ENCODE measurements at places on chromosomes 2 and 18.

- DNase-seq, result no peak
These were observed 40.9 kb downstream of the TCF4 start for GRCh38 chr18:55546851-55547704.

DNA sequence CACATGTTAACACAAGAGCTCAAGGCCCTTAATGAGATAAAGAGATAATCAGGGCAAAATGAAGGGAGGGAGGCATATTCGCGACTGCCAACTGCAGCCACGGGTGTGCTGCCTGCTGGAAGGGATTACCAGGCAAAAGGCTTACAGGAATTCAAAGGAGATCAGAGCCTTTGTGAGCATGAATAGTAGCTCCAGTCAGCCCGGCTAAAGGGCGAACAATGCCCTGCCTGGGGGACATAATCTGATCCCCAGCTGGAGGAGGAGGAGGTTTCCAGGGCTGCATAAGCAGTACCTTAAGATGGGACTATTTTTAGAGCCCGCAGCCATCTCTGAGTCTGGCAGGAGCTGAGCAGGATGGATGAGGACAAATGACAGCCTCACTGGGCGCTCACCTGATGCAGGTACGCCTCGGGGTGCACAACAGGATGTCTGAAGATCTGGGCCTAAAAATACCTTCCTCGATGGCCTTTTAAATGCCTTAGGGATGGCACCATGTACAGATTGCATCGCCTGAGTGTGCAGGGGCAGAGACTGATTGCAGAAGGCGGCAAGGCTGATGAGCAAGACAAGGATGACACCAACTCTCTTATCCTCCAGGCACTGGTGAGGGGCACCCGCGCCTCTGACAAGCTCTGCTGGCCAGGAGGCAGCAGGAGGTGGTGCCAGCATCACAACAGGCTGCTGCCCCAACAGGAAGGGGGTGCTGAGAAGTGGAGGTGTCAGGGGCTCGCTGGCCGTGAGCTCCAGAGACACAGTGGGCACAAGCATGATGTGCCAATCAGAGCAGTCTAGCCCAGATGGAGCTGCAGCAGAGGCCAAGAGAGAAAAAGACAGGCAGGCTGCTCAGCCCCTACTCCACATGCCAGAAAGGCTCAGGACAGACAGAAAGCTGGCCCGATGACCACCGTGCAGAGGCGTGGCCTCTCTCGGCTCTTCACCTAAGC is 111.4 kb downstream of the EIPR1 start:
- no peak for DNase-seq

GRCh38 chr2:238596571-238597551 is 170.1 kb downstream of the ASB1 start:
- peak; percentile 87 for DNase-seq

DNA sequence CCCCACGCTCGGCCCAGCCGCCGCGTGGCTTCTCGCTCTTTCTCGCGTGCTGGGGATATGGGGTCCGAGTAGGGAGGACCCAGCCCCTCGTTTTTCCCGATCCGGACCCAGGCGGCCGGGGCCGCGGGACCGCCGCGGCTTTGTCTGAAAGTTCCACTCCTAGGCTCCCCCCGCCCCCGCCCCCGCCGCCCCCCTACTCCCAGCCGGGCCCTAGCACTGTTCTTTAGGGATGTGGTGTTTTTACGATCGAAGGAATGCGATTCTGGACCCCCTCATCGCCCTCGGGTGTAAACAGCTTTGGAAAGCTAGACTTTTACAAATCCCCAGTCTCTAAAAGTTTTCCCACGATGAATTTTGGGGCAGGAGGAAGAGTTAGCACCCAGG is 819 bp downstream of the TGIF1 start:
- no peak for DNase-seq

GRCh38 chr18:23528580-23529472 is 25.5 kb downstream of the RMC1 start:
- no peak for DNase-seq

DNA sequence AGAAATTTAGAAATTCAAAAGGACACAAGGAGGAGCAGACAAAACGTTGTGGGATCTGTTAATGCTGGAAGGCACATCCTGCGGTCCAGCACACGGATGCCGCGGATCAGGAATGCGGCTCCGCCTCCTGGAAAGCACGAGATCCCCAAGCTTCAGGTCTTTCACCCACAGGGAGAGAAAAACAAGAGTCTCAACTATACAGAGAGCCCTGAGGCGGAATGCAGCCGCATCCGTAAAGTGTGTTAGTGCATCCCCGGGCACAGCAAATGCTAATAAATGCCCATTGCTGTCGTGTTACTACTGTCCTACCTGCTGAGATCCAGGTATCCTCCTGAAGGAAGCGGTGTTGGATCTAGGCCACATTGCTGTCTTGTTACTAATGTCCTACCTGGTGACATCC is 303.9 kb downstream of the EIPR1 start:
- no peak for DNase-seq

GRCh38 chr2:133942398-133942797 is 311.5 kb upstream of the MGAT5 start:
- DNase-seq, result no peak

DNA sequence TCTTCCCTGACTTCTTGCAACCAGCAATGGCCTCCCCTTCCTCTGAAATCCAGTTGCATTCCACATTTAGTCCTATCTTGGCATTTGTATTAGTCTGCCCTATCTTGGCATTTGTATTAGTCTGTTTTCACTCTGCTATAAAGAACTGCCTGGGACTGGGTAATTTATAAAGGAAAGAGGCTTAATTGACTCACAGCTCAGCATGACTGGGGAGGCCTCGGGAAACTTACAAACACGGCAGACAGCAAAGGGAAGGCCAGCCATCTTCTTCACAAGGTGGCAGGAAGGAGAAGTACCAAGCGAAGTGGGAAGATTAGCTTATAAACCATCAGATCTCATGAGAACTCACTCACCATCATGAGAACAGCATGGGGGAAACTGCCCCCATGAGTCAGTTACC is 234.5 kb upstream of the COPS8 start:
- no peak for DNase-seq

- DNase-seq, result peak; percentile 92
These were observed at the start of gene DYNC1I2 for GRCh38 chr2:171687287-171688128. DYNC1I2 (plus strand) TSS chr2:171687469; CDS start chr2:171690156, 2,687 bp downstream.

- no peak for DNase-seq
These were observed 71.8 kb downstream of the NAB1 start for GRCh38 chr2:190720691-190721090.

DNA sequence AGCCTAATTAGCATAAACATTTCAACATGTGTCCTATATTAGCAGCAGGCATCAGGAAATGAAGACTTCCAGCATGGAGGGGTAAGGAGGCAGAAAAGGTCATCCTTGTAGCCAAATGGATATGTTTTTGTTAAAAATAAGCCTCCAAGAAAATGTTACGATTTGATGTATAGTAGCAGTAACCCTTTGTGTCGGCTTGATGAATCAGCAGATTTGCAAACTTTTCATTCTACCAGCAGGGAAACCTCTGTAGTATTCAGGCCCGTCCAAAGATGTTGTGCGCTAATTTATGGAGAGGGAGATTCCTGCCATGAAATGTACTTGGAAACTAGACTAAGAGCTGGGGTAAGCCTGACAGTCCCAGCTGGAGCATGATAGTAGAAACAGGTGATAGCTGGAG is 780.8 kb upstream of the KLHL29 start:
- DNase-seq, result no peak

GRCh38 chr2:158097481-158097880 is 4.2 kb upstream of the UPP2 start:
- no peak for DNase-seq

GRCh38 chr2:88137833-88138232 is 10.0 kb upstream of the FABP1 start:
- DNase-seq, result no peak

- no peak for DNase-seq
These were observed 63.4 kb upstream of the CHRNA1 start for GRCh38 chr2:174827371-174828369.

DNA sequence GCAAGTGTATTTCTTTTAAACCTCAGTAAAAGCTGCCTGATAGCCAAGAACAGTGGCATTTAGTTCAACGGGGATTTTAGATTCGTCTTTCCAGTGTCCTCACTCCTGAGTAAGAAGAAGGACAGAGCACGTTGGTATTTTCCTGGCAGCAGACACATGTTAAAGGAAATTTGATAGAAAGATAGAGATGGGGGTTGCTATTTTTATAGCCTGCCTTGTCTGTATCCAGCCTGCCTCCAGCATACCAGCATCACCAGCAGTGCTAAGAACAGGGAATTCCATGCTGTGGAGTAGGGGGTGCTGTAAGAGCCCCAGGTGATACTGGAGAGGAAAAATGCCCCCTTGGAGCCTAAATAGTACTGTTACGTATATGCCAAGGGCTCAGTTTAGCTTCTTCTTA is 1.1 kb upstream of the SMYD1 start:
- no peak for DNase-seq

- no peak for DNase-seq
These were observed 28.2 kb upstream of the IMPA2 start for GRCh38 chr18:11953113-11953512.

DNA sequence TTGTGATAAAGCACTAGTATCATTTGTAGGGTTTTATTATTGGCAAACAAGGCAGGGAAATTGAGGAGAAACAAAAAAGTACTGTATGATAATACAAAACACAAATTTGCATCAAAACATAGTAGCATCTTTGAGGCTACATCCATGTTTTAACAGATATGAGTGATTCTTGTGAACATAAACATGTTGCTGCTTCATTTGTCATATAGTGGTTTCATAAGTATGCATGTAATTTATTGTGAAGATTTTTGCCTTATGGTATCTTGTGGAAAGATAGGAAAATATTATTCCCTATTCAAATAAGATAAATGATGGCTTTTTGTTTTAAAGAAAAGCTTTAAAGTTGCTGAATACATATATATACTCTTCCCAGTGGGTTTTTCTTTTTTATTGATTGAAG is 60.3 kb downstream of the VRK2 start:
- no peak for DNase-seq

All from urinary bladder (tissue), 4 donors.